ENCODE measurements at places on chromosomes 1 and 21. TPM values are rescaled to one million over a fixed set of nuclear protein-coding genes. Genes with fewer than 3 reads are reported as not detected.

Gene AMY1A
- total RNA-seq: not detected

Gene DLGAP3
- total RNA-seq: 0.66 TPM

Gene S100A7
- not detected for total RNA-seq

Gene SOAT1
- 52.0 TPM for total RNA-seq

Gene LEMD1
- total RNA-seq: 0.79 TPM

Gene PTPRC
- 458 TPM for total RNA-seq

Gene FCER1G
- 2.2 TPM for total RNA-seq

Gene KRTAP12-2
- total RNA-seq: not detected

Gene ALX3
- total RNA-seq: not detected

Gene GBP6
- total RNA-seq: 0.46 TPM

Gene MEX3A
- total RNA-seq: 0.48 TPM

Gene OR2L8
- not detected for total RNA-seq

Gene IFNLR1
- total RNA-seq: 7.4 TPM

Gene NBPF6
- total RNA-seq: not detected

Gene ERICH3
- total RNA-seq: not detected

Gene PLD5
- not detected for total RNA-seq

Gene GCSAML
- total RNA-seq: 0.09 TPM

Gene VWA5B1
- not detected for total RNA-seq

Gene CHRM3
- total RNA-seq: 0.21 TPM

Gene RSPH1
- 0.34 TPM for total RNA-seq

Gene CD101
- 0.60 TPM for total RNA-seq

Gene PLPPR5
- total RNA-seq: not detected

Gene TCEA3
- total RNA-seq: 6.8 TPM

Gene HHIPL2
- total RNA-seq: 0.14 TPM

Gene BEST4
- 0.71 TPM for total RNA-seq

Gene FGR
- not detected for total RNA-seq

Gene DYNLT4
- total RNA-seq: not detected

Gene AKR7A3
- total RNA-seq: 0.60 TPM

Gene S100A14
- total RNA-seq: 0.14 TPM

Gene GPX7
- 23.1 TPM for total RNA-seq

Gene HEYL
- total RNA-seq: 0.23 TPM

Gene SIM2
- total RNA-seq: 2.0 TPM

Gene KLHDC9
- total RNA-seq: 0.50 TPM

Gene KRTAP7-1
- not detected for total RNA-seq

Gene PLOD1
- 11.7 TPM for total RNA-seq

Gene BSND
- total RNA-seq: not detected

Gene PRAMEF12
- not detected for total RNA-seq

Gene ELAVL4
- total RNA-seq: not detected

Gene LRRC38
- total RNA-seq: not detected

Gene TIE1
- not detected for total RNA-seq

Gene WDTC1
- total RNA-seq: 21.9 TPM

Gene CASQ1
- total RNA-seq: not detected

Gene KCNJ15
- total RNA-seq: 0.12 TPM

Gene TRIM67
- total RNA-seq: not detected

Gene CD58
- 16.0 TPM for total RNA-seq

Gene ANKRD65
- not detected for total RNA-seq

Gene GJB3
- total RNA-seq: not detected

All from activated CD4-positive, alpha-beta T cell treated with anti-CD3 and anti-CD28 coated beads for 36 hours (primary cell).